GM12892 (cell line): ENCODE measurements at places on chromosomes 13 and 19.

DNA sequence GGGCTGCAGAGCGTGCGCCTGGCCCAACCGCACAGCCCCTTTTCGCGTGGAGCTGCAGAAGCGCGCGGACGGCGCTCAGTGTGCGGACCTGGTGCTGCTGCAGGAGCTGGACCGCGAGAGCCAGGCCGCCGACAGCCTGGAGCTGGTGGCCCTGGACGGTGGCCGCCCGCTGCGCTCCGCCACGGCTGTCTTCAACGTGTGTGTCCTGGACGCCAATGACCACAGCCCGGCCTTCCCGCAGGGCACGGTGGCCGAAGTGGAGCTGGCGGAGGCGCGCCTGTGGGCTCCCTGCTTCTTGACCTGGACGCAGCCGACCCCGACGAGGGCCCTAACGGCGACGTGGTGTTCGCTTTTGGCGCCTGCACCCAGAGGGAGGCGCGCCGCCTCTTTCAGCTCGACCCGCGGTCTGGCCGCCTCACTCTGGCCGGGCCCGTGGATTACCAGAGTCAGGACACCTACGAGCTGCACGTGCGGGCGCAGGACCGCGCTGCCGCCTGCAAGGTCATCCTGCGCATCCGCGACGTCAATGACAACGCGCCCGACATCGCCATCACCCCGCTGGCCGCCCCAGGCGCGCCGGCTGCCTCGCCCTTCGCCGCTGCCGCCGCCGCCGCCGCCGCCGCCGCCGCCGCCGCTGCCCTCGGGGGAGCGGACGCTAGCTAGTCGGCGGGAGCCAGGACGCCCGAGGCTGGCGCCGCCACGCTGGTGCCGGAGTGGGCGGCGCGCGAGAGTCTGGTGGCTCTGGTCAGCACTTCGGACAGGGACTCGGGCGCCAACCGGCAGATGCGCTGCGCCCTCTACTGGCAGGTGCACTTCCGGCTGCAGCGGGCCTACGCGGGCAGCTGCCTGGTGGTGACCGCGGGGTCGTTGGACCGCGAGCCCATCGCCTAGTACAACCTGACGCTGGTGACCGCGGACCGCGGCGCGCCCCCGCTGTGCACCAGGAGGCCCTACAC, 172.2 kb downstream of the OLFM4 start:
- no peak for DNase-seq

GRCh38 chr13:91946498-91947070, 548.2 kb downstream of the GPC5 start:
- no peak for DNase-seq

DNA sequence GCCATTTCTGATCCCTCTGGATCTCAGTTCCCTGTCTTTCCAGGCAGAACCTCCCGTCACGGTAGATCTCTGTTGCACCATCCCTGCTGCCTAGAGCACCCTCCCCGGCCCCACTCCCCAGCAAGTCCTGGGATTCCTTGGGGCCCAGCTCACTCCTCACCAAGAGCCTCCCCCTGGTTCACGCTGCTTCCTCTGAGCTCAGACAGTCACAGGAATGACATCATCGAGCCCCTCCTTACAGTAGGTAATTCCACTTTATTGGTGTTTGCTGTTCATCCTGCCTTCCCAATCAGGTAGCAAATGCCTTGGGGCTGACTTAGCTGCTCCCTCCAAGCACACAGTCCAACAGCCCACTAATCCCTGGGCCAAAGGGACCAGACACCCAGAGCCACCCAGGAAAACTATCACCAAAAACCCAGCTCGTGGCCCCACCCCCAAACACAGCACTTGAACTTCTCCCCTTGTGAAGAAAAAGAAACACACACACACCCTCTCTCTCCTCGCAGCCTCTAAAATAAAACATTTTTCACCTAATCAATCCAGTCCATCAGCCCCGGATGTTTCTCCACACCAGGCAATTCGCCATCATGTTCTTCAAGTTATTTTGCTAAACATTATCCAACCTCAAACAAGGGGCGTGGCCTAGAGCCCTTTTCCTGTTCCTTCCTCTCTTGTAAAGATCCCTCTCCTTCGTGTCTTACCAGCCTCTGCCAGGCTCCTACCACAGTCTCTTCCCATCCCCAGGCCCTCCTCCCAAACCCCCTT, 2.5 kb downstream of the NAPA start:
- DNase-seq, result no peak

GRCh38 chr13:95920485-95920884, 132.7 kb downstream of the UGGT2 start:
- DNase-seq, result no peak

DNA sequence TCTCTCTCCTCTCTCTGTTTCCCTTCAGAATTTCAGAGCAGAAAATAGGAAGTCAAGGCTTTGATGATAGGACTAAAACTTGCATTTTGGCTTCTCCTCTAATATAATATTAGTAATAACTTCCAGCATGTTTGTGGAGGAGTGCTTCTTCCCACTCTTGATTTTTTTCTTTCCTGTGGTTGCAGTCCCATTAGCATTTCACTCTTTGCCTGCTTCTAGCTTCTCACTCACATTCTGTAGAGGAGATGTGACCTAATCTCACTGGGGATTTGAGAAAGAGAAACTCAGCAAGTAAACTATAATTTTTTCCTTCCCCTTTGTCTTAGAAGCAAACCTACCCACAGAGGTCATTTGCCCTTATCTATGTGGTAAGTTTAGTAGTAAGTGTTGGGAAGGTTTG, 169.4 kb upstream of the HTR2A start:
- no peak for DNase-seq

DNA sequence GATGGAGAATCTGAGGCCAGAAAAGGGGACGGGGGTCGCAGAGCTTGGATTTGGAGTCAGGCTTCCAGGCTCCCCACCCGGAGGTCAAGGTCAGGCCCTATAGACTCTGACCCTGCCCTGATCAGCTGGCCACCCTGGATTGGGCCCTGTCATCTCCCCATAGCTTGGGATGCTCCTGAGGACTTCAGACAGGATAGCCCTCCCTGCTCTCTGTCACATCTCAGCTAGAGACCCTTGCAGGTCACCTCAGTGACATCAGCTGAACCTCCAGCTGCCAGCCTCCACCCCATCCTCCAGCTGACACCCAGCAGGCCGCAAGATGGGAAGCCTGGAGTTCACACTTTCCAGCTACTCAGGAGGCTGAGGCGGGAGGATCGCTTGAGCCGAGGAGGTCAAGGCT, 2.8 kb upstream of the TPM4 start:
- no peak for DNase-seq

- DNase-seq, result no peak
Measured at GRCh38 chr13:97279913-97280312, 57.8 kb downstream of the MBNL2 start.

GRCh38 chr19:29831686-29832085, 19.9 kb downstream of the CCNE1 start:
- DNase-seq, result no peak

DNA sequence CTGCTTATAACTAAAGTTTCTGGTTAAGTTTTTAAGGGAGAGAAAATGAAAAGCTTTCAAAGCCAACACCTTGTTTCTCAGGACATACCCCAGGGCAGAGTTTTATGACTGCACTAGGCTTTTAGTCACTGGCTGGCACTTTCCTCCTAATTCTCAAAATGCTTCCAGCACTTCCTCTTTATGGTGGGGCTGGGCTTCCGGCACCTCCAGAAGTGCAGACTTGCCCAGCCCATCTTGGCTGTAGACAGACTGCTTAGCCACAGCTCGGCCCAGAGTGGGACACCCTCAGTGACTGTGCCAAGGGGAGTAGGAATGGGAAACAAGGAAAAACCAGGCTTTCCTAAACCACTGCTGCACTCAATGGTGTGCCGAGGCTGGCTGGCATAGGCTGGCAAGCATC, 23.2 kb upstream of the GTF3A start:
- DNase-seq, result no peak

DNA sequence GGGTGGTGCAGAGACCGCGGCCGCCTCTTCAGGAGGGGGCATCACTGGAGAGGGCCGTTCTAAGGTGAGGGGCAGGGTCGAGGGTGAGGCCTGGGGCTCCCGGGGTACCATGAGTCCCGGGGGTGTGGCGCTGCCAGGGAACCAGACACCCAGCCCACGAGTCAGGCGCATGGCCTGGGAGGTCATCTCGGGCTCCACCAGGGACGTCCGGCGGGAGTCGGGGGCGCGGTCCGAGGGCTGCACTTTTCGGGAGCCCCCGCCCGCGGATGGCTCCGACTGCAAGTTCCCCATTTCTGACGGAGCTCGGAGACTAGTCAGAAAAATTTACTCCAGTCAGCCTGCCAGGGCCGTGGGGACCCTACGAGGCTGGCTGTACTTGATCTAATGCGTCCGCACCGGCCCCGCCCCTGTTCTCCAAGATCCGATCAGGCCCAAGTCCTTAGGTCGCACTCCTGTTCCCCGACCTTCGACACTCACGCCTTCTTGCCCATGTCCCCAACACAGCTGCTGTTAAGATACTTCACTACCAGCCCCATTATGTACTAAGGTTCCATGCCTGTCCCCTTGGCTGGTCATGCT, 774 bp downstream of the GGN start:
- DNase-seq, result no peak

GRCh38 chr13:51761643-51762350, 42.2 kb downstream of the DHRS12 start:
- no peak for DNase-seq

DNA sequence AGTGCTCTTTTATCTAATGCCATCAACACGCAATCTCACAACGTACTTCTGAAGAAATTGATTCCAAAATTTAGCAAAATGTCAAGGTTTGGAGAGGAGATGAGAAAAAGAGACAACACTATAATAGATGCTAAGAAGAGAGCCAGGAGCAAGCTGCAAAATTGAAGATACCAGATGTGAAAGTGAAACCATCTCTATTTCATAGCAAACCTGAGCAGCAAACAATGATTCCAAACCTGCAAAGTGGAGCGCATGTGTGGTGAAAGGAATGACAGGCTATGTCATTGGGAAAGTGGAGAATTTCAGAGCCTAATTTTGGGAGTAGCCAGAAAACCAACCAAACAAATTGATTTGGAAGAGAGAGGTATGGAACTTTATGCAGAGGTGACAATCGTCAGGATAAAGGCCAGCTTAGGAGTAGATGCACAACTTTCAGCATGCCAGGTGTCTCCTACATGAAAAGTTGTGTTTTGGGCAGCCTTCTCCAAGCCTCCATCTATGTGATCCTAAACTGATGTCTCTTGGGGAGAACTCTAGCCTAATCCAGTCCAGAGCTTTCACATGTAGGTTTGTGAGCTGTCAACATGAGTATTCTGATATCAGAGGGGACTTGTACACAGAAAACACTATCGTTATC, 158.4 kb upstream of the FNDC3A start:
- no peak for DNase-seq

- no peak for DNase-seq
Measured at GRCh38 chr13:49821216-49822009, 28.9 kb upstream of the KPNA3 start.

DNA sequence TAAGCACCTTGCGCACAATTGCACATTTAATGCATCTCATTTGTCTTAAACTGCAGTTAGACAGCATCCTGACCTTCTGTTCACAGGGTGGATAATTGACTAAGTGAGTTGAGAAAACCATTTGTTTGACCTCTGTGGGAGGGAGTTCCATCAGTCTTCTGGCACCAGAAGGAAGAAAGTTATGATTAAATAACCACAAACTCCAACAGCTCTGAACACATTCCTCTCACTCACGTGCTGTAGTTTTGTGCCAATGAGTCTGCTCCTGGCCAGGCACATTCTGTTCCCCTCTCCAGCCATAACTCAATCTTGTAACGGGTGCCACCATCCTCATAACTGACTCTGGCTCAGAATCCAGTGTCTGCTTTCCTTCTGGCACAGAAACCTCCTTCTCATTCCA, 817.2 kb downstream of the SLITRK1 start:
- DNase-seq, result no peak

DNA sequence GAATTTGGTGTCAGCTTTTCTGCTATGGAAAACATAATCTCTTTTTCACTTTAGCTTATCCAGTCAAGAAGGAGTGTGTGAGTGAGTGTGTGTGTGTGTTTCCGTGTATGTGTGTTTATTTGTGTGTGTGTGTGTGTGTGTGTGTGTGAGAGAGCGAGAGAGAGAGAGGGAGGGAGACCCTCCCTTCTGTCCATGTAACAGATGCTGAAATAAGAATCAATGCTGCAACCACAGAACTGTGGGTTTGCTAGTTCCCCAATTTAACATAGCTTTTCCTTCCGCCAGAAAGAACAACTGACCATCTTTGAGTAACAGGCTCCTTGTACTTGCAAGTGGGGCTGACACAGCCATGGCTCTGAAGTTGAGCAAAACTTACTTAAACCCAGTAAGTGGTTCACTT, 5.2 kb downstream of the LCP1 start:
- no peak for DNase-seq

DNA sequence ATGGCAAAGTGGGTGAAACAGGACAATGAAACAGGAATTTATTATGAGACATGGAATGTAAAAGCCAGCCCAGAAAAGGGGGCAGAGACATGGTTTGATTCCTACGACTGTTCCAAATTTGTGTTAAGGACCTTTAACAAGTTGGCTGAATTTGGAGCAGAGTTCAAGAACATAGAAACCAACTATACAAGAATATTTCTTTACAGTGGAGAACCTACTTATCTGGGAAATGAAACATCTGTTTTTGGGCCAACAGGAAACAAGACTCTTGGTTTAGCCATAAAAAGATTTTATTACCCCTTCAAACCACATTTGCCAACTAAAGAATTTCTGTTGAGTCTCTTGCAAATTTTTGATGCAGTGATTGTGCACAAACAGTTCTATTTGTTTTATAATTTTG, 8.6 kb downstream of the CLN5 start:
- no peak for DNase-seq

DNA sequence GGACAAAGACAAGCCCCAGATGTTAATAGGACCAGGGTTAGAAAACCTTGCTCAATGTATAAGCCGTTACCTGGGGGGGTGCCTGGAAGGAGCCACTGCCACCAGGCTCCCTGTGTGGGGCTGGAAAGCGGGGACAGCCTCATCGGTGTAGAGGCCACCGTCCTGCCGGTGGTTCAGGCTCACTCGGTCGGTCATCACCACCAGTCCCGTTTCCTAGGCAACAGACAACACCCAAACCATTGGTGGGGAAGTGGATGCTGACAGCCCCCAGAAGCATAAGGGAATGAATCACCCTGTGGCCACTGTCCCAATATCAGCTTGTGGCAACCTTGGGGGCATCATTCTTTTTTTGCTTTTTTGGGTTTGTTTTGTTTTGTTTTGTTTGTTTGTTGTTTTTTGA, 55.8 kb downstream of the CPAMD8 start:
- no peak for DNase-seq

- no peak for DNase-seq
Measured at GRCh38 chr19:53389571-53389970, 5.4 kb upstream of the ZNF765 start.

GRCh38 chr19:47322058-47322457, 9.9 kb upstream of the C5AR2 start:
- no peak for DNase-seq

- DNase-seq, result no peak
Measured at GRCh38 chr13:92491839-92492238, 734.8 kb upstream of the GPC6 start.

- DNase-seq, result no peak
Measured at GRCh38 chr13:77863144-77863543, 55.5 kb downstream of the EDNRB start.
